ENCODE measurements at places on chromosomes 4 and X.
A peak's percentile ranks its signal among the peaks of the same experiment; 100 is the strongest.

GRCh38 chr4:57877047-57877458 lies 766.9 kb upstream of the IGFBP7 start:
- no peak for DNase-seq

DNA sequence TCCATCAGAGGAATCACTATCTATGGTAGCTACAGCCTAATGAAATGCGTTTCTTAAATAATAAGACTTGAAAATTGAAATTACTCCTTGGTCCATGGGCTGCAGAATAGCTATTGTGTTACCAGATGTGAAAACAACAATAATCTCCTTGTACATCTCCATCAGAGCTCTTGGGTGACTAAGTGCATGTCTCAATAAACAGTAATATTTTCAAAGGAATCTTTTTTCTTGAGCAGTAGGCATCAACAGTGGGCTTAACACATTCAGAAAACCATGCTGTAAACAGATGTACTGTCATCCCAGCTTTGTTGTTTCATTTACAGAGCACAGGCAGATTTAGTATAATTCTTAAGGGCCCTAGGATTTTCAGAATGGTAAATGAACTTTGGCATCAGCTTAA lies 67.3 kb downstream of the GLUD2 start:
- DNase-seq = no peak

- peak; percentile 14 for DNase-seq
Observed at GRCh38 chr4:74267998-74268606, 40.2 kb upstream of the EPGN start.

- no peak for DNase-seq
Observed at GRCh38 chr4:109916027-109916409, 3.3 kb downstream of the EGF start.

DNA sequence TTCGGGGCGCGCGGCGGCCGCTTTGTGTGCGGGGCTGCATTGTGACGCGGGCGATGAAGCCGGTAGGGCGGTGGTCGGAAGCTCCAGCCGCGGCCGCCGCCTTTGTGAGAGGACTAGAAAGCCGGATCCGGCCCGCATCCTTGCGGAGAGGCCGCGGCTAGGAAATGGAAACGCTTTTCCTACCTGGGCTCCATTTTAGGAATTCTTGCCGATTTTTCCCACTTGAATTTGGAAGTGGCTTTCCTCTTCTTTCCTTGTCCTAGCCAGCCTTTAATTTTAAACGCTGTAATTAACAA lies 708 bp downstream of the TMSB4X start:
- DNase-seq = no peak

- DNase-seq = peak; percentile 66
Observed at GRCh38 chr4:168710353-168710946, 213.6 kb downstream of the PALLD start.

Measured in fibroblast of the conjunctiva (primary cell).